ENCODE measurements at places on chromosomes 13 and 19.

GRCh38 chr19:9165261-9165660 lies 13.5 kb upstream of the OR7D2 start:
- DNase-seq: no peak

- DNase-seq: no peak
Measured at GRCh38 chr13:25276748-25277147, 10.5 kb downstream of the MTMR6 start.

DNA sequence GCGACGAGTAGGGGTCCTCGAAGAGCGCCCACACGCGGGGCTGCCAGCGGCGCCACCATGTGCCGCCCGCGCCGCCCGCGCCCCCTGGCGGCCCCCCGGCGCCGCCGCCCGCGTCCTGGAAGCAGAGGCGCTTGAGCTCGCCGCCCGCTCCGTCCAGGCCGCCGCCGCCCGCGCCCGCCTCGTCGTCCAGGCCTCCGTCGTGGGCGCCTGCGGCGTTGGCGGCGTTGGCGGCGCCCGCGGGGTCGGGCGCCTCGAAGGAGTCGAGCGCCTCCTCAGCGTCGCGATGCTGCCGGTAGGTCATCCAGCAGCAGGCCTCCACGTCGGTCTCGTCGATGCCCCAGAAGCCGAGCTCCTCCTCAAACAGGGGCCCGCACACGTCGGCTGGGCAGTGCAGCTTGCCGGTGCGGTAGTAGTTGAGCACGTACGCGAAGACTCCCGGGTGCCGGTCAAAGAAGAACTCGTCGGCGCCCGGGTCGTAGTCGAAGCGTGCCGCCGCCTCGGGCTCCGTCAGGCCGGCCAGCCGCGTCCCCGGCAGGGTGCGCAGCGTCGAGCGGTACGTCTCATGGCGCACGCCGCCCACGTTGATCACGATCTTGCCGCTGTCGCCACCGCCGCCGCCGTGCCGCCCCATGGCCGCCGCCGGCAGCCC lies 829 bp downstream of the KCNC3 start:
- DNase-seq: no peak

GRCh38 chr19:42472402-42473147 lies 29.8 kb upstream of the CXCL17 start:
- DNase-seq: no peak

- DNase-seq: no peak
Measured at GRCh38 chr13:50613356-50613831, 230.1 kb downstream of the DLEU7 start.

DNA sequence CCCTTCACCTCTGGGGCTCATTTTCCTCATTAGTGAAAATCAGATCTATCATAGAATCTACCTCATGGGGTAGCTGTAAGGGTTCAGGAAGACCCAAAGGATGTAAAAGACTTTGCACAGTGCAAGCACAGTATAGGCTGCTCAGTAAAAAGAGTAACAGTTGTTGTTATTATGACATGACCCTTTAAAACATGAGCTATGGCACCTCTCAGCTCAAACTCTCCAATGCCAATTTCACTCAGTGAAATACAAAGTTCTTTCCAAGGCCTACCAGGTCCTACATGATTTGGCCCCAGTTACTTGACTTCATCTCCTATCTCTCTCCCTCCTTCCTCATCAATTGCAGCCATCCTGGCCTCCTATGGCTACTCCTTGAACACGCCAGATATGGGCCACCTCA lies 4.9 kb downstream of the SMG9 start:
- DNase-seq: no peak

GRCh38 chr19:41910240-41910991 lies 17.8 kb downstream of the ERFL start:
- no peak for DNase-seq

All from CD4-positive, alpha-beta T cell treated with Interleukin-12 subunit alpha and Interleukin-12 subunit beta, for 1 hour (primary cell).